ENCODE measurements at places on chromosomes 1 and 21.

- DNase-seq, result no peak
These were observed 33.8 kb downstream of the STYXL2 start for GRCh38 chr1:167127661-167128060.

DNA sequence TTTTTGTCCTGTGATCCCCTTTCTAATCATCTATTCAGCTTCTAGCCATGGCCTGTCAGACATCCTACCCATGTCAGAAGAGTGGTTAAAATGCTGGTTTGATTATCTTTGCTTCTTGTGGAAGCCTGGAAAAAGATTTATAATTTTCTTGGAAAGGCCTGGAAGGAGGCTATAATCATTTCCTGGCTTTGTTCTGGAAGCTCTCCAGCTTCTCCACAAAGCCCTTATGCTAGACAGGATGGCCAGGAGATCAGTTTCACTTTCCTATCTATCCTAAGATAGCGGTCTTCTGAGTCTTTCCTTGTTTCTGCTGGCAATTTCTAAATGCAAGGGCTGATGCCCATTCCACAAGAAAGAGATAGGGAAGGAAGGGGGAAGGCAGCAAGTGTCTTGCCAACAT lies 90.9 kb upstream of the SLC44A3 start:
- DNase-seq, result no peak

GRCh38 chr1:228047183-228047466 lies 35.4 kb upstream of the ARF1 start:
- no peak for DNase-seq

- DNase-seq, result no peak
These were observed 399.9 kb downstream of the HLX start for GRCh38 chr1:221279146-221279545.

DNA sequence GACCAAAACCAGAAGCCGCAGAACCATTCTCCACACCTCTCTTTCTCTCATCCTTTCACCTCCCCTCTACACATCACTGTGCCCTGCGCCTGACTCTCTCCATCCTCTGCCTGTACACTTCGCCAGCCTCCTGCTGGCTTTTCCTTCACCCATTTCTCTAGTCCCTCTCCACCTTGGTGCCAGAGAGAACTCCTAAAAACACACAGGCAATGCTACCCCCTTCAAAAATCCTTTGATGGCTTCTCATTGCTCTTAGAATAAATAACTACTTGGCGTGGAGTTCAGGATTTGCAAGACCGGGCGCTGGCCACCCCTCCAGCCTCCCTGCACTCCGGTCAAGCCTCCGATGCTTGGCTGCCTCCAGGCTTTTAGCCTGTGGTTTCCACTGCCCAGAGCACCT lies 8.6 kb downstream of the CRABP2 start:
- no peak for DNase-seq

- no peak for DNase-seq
These were observed 19.9 kb downstream of the PRXL2B start for GRCh38 chr1:2606396-2606880.

DNA sequence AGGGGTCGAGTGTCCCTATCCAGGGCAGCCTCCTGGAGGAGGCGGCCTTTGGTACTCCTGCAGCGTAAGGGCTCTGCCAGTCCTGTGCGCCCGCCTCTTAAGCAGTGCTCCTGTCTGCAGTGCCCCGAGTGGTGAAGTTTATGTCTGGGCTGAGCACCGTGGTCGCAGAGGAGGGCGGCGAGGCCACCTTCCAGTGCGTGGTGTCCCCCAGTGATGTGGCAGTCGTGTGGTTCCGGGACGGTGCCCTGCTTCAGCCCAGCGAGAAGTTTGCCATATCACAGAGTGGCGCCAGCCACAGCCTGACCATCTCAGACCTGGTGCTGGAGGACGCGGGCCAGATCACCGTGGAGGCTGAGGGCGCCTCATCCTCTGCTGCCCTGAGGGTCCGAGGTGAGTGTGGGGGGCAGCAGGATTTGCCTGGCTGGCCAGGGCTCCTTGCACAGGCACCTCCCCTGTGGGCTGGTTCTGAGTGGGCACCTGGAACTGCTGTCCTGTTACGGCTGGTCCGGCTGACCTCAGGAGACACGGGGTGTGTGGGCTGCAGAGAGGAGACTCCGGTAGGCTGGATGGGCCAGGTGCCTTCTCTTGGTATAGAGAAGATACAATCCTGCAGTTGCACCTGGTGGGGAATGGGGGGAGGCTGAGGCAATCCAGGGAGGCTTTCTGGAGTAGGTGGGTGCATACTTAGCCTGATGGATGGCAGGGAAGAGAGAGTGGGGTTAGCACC lies 66.8 kb downstream of the OBSCN start:
- DNase-seq, result no peak

- DNase-seq, result no peak
These were observed 200.9 kb downstream of the DISC1 start for GRCh38 chr1:231827337-231828105.

- no peak for DNase-seq
These were observed 150.7 kb downstream of the SETD4 start for GRCh38 chr21:35909456-35910223.

GRCh38 chr1:20183035-20183434 lies 2.9 kb upstream of the UBXN10 start:
- no peak for DNase-seq

DNA sequence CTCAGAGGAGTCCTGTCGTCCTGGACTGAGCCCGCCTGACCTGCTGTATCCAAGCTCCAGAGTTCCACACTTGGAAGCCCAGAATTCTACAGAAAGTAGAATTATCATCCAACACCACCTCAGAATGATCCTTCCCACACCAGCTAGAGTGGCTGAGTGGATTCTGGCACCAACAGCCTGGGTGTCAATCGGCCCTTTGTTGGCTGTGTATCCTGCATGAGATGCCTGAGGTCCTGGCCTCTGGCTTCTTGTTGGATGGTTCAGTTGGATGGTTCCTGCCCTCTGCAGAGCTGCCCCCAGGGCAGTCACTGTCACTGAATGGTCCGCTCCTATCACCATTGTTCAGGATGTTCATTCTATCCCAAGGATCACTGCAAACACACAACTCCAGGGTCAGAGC lies 49.8 kb downstream of the PGBD5 start:
- DNase-seq, result no peak

GRCh38 chr1:11919621-11920020 lies 6.6 kb downstream of the KIAA2013 start:
- no peak for DNase-seq

GRCh38 chr1:223856386-223856785 lies 10.6 kb upstream of the TP53BP2 start:
- no peak for DNase-seq

DNA sequence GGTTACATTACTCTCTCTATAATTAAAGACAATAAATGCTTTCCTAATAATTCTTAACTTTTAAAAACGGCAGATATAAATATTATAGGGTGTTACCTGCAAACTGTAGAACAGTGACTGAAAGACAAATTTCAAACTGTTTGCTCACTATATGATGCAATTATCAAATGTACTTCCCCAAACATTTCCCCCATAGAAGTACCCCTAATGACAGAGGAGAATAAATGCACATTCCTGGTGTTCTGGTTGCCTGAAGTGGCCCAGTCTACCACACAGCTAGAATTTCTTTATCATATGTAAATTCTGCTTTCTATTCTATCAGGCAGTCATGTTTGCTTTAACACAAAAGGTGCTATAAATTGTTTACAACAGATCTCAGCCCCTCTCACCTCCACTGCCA lies 70.4 kb downstream of the VAV3 start:
- DNase-seq, result no peak

Measured in NCI-H1436 (cell line).